ENCODE measurements at places on chromosomes 4 and X.

DNA sequence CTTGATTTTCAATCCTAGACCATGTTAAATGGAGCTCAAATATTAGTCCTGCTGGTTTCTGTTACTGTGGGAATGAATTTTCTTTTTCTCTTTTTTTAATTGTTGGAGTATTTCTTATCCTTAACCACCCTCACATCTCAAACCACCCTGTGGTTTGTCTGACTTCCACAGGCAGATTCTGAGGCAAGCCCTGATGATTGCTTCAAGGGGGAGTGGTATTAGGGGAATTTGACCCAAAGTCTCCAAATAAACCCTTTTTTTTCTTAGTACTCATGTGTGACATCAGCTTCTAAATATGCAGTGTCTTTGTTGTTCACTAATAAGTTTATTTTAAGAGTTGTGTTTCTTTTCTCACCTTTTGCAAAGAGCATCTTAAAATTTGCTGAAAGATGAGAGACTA lies 810.3 kb downstream of the IL1RAPL1 start:
- DNase-seq, result no peak

GRCh38 chrX:123830309-123830708 lies 29.5 kb upstream of the XIAP start:
- no peak for DNase-seq

DNA sequence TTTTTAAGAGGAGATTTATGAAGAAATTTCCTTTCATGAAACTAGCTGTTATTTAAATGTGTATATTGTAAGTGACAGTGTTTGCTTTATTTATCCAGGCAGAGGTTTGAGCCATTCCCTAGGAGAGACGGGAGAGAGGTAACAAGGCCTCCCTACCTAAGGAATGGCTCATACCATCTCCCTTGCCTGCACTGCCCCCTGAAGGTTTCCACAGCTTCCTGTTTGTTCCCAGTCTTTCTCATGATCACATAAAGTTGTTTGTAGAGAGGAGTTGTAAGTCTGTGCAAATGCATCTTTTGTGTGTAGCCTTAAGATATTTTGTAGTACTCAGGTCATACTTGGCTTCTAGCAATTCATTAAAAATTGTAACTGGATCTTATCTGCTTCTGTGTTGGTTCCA lies 1504.5 kb upstream of the PCDH10 start:
- DNase-seq, result no peak

GRCh38 chrX:153521034-153521433 lies 3.6 kb downstream of the ATP2B3 start:
- DNase-seq, result no peak

DNA sequence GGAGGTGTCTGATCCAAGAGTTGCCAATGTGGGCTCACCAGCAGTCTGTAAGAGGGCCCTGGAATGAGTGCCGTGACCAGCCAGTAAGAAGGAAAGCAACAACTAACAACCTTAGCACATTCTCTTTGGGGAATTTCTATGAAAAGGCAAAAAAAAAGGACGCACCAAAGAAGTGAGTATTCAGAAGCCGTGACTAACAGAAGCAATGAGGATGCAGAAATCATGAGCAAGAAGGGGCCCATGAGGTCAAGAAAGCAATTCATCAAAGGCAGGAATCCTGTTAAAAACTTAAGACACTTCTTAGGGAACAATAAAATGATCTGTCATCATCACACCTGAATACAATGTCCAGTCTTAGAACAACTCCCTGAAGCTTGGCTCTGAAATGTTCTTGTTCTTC lies 260.5 kb downstream of the RAPGEF2 start:
- DNase-seq, result no peak

GRCh38 chrX:107747596-107748161 lies 27.9 kb downstream of the TSC22D3 start:
- DNase-seq, result no peak

DNA sequence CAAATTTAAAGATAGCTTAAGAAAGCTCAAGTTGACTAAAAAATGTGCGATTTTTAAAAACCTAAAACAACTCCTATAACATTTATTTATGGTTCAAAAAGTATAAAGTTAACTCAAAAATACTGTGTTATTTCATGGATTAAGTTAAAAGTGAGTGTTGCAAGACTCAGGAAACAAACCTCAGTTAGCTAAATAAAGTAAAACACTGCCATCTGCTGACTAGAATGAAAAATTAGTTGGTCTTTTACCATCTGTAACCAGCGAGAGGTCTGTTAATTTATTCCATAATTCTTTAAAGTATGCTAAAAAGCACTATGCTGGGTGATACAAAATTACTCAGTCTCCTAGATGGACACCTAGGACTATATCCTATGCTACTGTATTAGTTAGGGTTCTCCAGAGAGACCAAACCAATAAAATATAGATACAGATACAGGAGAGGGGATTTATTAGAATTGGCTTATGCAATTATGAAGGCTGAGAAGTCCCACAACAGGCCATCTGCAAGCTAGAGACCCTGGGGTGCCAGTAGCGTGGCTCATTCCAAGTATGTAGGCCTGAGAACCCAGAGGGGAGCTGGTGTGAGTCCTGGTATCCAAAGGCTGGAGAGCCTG lies 4.9 kb upstream of the WDFY3 start:
- DNase-seq, result no peak
